ENCODE measurements at places on chromosomes 16 and 17. TPM values are rescaled to one million over a fixed set of nuclear protein-coding genes. Genes with fewer than 3 reads are reported as not detected.

The PRSS36 gene
- 0.18 TPM for total RNA-seq

The TM4SF5 gene
- total RNA-seq, result not detected

The XYLT1 gene
- total RNA-seq, result 11.1 TPM

The MXRA7 gene
- 169 TPM for total RNA-seq

The KRT27 gene
- total RNA-seq, result not detected

The KIF19 gene
- total RNA-seq, result not detected

The SMIM36 gene
- not detected for total RNA-seq

Data from IMR-90 (cell line).